NCI-H187 (cell line): ENCODE measurements at places on chromosomes 1 and 21.

DNA sequence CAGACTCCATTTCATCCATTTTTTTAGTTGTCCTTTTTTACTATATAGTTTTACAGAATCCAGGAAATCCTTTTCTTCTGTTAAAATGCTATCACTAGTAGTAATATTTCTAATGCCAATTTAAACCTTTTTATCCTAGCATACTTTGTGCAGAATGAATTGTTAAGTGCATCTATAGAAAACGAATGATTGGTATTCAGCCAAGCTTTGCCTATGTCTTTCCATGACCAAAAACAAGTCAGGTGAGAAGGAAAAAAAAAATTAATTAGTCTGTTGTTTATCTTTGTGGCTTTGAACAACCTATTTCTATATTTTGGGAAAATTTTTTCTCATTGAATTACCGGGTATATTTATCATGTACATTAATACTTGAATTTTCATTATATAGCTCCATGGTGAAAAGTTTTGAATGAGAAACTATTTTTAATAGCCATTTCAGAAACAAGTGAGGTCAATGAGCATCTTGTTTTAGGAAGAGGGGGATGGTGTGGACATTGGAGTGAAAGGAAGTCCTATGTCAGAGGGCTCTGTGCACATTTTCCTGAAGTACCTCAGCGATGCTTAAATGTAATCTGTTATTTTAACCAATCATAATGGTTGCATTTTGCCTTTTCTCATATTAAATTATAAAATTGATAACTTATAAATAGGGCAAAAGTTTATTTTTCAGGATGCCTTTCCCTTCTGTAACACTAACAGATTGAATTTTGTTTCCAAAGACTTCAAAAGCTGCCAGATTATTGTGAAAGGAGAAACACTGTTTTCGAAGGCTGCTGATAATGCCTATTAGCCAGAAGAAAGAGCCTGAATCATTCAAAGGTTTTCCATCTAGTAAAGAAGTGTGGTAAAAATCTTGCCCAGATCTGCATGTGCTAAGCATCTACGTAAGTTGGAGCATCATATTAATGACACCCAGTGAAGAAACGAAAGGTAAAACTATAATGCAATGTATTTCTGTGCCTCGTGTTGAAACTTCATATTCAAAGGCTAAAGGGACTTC, 73.8 kb upstream of the S1PR1 start:
- DNase-seq, result no peak

DNA sequence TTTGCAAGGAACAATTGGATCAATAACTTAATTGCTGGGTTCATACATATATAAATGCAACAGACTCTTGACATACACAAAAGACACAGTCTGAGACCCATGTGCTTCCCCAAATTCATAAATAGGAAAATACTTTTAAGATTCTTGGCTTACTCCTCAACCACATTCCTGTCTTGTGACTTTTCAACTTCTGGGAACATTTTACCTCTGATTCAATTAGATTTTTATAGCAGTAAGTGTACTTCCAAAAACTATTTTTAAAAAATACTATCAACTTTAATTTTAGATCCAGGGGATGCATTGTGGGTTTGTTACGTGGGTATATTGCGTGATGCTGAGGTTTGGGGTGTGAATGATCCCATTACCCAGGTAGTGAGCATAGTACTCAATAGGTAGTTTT, 406.7 kb downstream of the RPS6KC1 start:
- no peak for DNase-seq

- DNase-seq, result no peak
Observed at GRCh38 chr1:161910604-161911003, 113.1 kb downstream of the OLFML2B start.

DNA sequence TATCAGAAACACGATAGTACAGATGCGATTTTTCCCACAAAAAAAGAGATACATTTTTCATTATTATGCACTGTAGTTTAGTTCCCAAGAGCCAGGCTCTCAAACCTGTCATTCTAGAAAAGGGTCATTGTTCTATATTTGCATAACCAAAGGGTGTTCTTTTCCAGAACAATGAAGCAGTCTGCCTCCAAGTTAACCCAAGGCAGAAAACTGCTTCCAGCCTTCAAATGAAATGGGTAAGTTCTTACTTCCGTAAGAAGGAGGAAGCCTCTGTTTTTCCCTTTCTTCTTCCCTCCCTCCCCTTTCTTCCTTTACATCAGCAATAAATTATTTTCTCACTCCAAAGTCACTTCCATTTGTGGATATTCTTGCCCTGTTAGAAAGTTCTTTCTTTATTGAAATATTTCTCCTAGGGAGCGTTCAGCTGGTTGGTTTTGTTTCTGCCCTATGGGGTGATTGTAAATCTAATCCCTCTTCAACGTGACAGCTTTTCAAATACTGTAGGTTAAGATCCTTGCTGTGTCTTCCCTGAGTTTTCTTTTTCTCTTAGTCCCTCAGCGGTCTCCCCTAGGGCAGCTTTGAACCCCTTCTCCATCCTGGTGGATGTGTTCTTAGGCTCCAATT, 77.3 kb upstream of the PTGFRN start:
- no peak for DNase-seq

DNA sequence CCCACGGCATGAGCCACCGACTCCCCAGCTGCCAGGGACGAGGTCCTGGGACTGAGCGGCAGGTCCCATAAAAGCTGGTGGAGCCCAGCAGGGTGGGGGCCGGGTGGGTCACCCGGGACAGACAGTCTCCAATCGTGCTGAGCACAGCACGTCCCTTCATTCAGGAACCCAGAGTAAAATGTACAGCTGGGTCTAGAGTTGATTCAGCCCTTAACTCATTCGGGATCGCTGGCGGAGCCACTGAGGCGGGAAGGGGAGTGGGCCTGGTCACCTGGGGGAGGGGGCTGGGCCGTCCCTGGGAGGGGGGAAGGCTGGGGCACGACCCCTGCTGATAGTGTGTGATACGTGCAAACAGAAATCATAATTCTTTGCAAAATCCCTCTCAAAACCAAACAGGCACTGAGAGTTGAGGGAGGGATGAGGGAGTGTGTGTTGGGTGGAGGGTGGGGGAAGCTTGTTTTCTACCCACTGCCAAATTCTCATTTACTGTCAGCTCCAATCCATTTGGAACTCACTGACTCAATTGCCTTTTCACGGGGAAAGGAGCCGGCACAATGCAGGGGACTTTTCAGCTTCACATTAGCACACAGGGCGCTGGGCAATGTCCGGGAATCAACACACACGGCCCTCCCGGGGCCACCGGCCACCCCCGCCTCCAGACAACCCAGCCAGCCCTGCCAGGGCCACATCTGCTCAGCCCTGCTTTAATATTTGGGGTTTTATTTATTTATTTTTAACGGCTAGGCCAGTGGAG, 13.8 kb downstream of the CASZ1 start:
- DNase-seq, result no peak

DNA sequence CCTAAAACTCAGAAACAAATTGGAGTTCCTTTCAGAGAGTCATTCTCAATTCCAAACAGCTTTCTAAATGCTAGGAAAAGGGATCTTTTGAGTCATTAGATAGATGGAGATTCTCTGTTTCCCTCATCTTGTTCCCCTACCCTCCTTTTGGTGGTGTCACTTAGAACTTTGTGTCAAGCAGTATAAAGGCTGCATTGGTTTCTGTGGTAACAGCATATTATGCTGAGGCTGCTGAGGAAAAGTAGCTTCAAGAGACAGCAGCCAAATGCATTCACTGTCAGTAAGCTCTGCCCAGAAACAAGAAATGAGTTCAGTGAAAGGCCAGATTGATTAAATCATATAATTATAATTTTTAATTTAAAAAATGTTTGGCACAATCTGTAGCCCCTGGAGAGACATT, 144.1 kb downstream of the LRRC40 start:
- DNase-seq, result no peak

- DNase-seq, result no peak
Observed at GRCh38 chr1:15540186-15540585, 13.5 kb downstream of the DNAJC16 start.

DNA sequence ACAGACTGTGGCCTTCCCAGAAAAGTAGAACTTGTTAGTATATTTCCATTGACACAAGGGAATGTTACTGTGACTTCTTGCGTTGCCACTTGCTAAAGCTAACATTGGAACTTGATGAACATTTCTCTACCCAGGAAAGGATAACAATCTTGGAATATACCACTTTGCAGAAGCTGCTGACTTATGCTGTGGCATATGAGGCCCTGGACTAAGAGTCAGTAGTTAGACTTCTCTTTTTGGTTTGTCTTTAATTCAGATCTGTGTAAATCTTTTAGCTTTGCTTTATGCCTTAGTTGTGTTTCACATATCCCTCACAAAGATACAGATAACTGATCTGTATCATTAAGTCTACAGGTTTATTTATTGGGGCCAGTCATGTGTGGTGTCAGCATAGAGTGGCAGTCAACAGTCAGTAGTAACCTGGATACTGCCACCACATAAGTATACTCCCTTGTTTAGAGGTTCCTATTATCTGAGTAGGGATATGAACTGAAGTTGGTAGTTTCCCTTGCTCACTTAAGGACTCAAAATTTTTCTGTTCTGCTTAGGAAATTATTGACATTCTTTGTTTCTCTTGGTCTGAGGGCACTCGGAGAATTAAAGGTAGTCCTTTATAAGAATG, 14.7 kb downstream of the RNF2 start:
- no peak for DNase-seq

GRCh38 chr1:208161656-208162375, 82.4 kb downstream of the PLXNA2 start:
- no peak for DNase-seq

- DNase-seq, result no peak
Observed at GRCh38 chr1:1377540-1378205, 2.7 kb upstream of the AURKAIP1 start.

- no peak for DNase-seq
Observed at GRCh38 chr21:44911384-44912157, 9.1 kb downstream of the ITGB2 start.

DNA sequence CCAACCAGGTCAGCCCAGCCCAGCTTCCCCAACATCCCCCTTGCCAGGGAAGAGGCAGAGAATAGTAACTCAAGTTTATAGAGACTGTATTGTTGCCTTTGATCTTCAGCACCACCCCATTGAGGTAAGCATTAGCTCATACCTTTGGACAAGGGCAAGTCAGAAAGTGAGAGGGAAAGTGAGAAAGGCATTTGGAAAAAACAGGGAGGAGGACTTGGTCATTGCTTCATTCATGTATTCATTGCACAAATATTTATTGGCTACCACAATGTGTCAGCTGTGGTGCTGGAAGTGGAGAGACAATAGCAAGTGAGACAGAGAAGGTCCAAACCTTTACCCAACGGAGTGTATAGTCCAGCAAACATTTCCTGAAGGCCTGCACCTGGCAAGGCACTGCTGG, 561.2 kb downstream of the KIF26B start:
- no peak for DNase-seq

DNA sequence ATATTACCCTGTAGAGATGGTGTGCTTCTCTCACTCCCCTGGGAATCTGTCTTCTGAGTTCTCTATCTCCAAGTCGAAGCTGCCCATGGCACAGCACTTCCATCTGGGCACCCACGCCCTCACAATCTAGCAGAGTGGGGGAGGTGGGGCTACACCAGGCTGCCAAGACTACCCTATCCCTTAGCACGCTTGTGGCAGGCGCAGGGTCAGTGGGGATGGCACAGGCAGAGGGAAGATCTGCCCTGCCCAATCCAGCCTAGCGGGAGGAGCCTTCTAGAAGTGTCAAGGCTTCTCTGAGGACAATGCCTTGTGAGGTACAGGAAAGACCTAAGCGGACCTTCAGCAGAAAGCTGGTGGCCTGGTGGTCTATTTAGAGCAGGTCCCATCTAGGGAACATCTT, 49.1 kb downstream of the DMAP1 start:
- no peak for DNase-seq

DNA sequence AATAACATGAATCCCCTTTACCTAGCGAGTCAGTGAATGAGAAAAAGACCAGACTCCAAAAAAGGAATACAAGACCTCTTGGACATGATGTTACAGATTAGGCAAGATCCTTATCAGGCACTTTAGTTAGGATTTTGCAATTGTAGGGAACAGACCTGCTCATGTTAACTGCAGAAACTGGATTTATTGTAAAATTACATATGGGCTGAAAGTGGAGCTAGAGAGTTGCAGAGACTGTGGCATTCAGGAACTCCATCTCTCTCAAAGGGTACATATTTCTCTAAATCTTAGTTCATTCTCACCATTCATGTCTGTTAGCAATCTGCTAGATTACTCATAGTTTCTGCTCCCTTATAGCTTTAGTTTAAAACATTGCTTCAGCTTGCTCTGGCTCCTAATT, 142.2 kb downstream of the PAPPA2 start:
- DNase-seq, result no peak

DNA sequence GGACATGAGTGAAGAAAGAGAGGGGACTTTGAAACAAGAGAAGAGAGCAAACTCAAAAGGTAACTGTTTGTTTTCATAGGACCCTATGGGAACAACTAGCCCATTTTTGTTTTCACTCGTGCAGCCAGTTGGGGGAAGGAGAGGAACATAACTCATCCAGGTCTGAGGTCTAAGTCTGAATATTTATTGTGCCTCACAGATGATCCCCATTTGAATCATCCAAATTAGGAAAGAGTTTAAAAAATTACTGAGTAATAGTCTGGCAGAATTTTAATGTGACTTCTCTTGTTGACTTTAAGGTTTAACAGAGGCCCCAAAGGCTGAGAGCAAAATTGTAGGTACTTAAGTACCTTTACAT, 10.4 kb upstream of the TSPAN2 start:
- DNase-seq, result no peak

- DNase-seq, result no peak
Observed at GRCh38 chr1:38997034-38997900, 6.2 kb downstream of the AKIRIN1 start.

DNA sequence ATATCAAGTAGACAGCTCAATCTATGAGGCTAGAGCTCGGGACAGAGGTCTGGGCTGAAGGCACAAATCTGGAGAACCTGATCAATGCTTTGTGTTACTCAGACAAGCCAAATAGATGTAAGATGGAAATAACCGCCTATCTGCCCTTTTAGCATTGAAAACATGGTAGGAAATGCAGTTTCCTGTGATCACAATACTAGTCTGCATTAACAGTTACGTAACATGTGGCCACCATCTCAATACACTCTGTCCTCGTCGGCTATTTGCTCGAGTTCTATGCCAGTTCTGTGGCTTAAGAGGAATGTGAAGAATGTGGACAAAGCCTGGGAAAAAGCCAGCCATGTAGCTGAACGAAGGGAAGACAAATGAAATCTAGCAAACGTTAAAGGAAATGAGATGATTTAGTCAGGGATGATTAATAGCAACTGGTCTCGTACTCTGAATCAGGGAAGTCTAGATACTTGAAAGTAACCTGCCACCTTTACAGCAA, 73.3 kb downstream of the HSF2BP start:
- no peak for DNase-seq

- DNase-seq, result no peak
Observed at GRCh38 chr1:59143133-59143487, 153.8 kb upstream of the FGGY start.

GRCh38 chr1:113895098-113895497, 7.7 kb upstream of the BCL2L15 start:
- no peak for DNase-seq

DNA sequence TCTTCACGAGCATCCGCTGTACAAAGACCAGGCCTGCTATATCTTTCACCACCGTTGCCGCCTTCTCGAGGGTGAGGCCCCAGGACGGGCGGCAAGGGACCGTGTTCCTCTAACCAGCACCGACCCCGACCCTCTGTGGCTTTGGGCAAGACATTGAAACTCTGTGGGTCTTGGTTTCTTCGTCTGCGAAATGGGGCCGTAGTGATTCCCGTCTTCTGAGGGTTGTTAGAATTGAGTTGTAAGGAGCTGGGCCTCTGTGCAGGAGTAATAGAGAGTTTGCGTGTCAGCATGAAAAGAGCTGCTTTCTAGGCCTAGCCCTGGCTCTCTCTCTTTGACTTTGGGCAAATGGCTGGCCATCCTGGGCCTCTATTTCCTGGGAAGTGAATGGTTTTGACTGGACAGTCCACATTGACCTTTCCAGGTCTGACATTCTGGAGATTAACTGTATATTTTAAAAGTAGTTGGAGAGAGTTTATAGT, 591 bp downstream of the MRPL37 start:
- DNase-seq, result no peak
